A172 (cell line): ENCODE measurements at places on chromosomes 6 and 20.
A peak's percentile ranks its signal among the peaks of the same experiment; 100 is the strongest.

DNA sequence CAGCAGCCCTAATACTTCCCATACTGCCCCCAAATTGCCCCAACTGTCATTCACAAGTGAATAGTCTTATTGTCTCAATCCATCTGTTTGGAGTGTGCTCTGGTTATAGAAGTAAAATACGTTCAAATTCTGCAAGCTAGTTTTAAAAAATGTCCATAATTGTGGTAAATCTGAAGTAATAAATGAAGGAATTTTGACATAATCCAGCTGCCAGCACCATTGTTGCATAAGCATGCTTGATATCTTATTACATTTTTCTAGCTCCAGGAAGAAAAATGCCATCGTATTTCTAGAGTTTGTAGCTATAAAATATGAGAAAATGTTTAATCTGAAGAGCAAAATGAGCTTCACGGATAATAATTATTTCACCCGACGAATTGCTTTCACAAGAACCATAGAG is 664.7 kb downstream of the RFPL4B start:
- DNase-seq = no peak

GRCh38 chr6:129748901-129749748 is 39.1 kb upstream of the ARHGAP18 start:
- DNase-seq = peak; percentile 69

- peak; percentile 32 for DNase-seq
Measured at GRCh38 chr20:37406010-37406998, 60.4 kb downstream of the SRC start.

- no peak for DNase-seq
Measured at GRCh38 chr6:52346503-52346902, 15.4 kb upstream of the PAQR8 start.

DNA sequence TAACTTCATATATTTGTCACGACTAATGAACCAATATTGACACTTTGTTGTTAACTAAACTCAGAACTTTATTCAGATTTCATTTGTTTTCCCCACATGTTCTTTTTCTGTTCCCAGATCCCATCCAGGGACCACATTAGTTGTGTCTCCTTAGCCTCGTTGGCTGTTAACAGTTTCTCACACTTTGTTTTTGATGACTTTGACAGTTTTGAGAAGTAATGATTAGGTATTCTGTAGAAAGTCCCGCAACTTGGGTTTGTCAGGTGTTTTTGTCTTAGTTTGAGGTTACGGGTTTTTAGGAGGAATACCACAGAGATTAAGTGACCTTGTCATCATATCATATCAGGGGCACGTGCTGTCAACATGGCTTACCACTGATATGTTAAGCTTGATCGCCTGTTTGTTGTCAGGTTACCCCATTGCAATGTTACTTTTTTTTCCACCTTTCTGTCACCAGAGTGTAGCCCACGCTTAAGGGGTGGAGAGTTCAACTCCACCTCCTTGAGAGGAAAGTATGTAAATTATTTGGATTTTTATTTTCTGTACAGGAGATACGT is 32.9 kb downstream of the MAP3K4 start:
- DNase-seq = no peak

GRCh38 chr20:10619427-10619826 is 54.4 kb downstream of the JAG1 start:
- peak; percentile 97 for DNase-seq

DNA sequence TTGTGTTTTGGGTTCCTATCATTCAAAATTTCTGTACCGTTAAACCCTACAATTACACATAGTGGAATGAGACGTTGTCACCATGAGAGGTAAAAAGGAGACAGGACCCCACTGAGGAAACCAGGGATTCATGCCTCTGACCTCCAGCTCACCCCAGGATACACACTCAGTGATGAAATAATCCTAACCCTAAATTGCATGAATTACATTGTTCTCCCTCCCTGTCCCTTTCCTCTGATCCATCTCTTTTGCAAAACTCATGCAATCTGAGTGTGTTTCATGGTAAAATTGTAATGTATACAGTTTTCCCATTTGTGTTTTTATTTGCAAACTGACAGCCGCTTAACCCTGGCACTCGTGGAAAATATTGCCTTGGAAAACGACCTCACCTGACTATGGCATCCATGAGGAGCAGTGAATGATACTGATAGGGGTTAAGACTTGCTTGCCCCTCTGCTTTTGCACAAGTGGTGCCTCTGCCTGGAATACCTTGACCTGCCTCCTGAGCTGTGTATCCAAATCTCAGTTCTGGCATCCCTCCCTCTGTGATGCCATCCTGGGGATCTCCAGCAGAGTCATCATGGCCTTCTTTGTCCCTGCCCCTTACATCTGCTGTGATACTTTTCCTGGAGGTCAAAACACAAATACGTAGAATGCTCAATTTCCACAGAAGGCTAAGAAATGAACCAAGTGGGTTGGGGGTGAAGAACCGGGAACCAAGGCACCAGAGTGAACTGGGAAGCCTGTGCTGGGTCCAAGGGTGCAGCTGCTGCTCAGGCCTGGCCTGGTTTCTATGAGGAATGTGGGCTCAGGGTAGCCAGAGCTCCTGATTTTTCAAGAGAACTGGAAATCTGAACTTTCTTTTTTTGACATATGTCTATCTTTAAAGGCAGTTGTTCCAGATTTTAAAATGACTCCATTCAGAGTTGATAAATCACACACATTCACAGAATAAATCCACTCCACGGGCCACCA is 211.6 kb upstream of the ZNF217 start:
- DNase-seq = peak; percentile 35

- no peak for DNase-seq
Measured at GRCh38 chr6:25599516-25600085, 52.4 kb upstream of the SCGN start.

GRCh38 chr20:20759132-20759531 is 46.7 kb upstream of the RALGAPA2 start:
- DNase-seq = no peak

- peak; percentile 35 for DNase-seq
Measured at GRCh38 chr6:72624557-72625160, 2.8 kb downstream of the KCNQ5 start.

DNA sequence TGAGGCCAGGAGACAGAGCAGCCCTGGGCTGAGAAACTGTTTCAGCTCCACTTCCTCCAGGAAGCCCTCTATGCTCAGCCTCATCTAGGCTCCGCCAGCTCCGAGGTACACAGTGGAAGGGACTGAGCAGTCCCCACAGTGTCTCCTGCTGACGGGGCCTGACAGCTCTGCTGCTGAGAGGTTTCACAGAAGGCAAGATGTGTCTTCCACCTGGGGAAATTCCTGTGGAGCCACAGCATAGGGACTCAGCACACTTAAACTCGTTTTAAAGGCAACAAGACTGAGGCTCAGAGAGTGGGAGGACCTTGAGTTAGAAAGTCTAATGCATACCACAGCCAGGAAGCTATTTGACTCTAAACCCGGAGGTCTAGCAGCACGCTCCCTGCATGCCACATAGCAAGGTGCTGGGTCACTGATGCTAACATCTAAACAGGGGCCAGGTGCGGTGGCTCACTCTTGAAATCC is 6.8 kb downstream of the ADA start:
- DNase-seq = no peak

GRCh38 chr6:293193-294174 is 1.2 kb downstream of the DUSP22 start:
- peak; percentile 14 for DNase-seq

DNA sequence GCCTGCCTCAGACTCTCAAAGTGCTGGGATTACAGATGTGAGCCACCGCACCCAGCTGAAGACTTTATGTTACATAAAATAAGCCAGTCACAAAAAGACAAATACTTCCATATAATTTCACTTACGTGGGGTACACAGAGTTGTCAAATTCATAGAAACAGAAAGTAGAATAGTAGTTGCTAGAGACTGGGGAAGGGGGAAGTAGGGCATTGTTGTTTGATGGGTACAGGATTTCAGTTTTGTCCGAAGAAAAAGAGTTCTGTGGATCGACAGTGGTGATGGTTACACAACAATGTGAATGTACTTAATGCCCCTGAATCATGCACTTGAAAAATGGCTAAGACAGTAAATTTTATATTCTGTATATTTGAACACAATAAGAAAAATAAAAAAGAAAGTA is 41.6 kb upstream of the ANKEF1 start:
- no peak for DNase-seq

- DNase-seq = no peak
Measured at GRCh38 chr6:5984150-5985089, 22.3 kb downstream of the NRN1 start.

- DNase-seq = peak; percentile 41
Measured at GRCh38 chr6:25312034-25312620, 33.0 kb downstream of the CARMIL1 start.

- no peak for DNase-seq
Measured at GRCh38 chr20:36951979-36952738, 651 bp upstream of the SAMHD1 start.

- DNase-seq = no peak
Measured at GRCh38 chr6:137827977-137828810, 38.9 kb upstream of the TNFAIP3 start.

- no peak for DNase-seq
Measured at GRCh38 chr20:25042531-25043498, 15.1 kb downstream of the ACSS1 start.

DNA sequence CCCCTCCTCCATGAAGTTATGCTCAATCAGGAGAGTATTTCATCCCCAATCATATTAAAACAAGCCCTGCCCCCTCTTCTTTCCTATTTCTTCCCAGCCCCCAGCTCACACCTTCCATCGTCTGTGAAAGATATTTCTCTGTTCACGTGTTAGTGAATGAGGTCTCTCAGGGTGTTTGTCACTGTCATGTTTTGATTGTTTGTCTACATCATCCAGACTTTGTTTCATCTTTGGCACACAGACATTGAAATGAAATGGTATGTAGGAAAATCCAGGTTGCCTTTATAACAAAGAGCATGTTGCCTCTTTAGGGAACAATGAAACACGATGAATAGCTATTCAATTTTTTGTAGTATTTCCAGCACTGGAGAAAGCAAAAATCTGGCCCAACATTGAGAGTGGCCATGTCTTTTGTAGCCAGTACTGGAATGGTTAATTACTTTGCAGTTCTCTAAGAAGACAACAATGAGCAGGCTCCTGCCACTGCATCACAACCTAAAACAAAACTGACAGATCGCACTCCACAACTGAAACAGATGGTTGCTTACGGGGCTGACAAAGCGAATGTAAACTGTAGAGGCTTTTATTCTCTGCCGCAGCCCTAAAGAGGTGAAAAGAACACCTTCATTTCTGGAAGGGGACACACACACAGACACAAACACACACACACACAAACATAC is 543.6 kb upstream of the CITED2 start:
- DNase-seq = no peak
